NCI-H146 (cell line): ENCODE measurements at places on chromosomes 16 and 17.

DNA sequence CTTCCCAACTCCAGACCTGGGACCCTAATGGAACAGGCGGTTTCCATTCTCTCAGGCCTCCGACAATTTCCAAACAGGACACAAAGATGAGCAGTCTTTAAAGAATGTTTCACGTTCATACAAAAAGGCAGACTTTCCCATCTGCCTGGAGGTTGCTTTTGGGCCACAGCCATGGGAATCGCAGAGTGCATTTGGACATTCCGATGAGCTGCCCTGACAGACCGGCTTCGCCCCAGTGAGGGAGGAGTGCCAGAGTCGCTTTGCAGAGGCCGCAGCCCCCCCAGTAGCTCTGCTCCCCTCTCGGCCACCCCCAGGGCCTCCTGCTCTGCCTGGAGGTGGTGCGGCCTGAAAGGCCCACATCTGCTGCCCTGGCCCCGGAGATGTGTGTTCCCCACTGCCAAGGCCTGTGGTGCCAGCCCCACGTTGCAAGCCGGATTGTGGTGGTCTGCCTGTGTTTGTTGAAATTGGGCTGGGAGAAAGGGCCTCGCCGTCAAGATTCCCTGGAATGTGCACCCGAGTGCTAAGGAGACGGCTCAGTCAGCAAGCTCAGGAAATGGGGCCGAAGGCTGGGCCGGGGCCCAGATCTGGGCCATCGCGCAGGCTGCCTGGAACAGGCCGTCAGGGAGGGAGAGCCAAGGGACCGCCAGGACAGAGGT is 89.8 kb downstream of the C16orf95 start:
- DNase-seq: no peak

GRCh38 chr16:70723740-70724145 is 37.9 kb upstream of the MTSS2 start:
- DNase-seq: no peak

DNA sequence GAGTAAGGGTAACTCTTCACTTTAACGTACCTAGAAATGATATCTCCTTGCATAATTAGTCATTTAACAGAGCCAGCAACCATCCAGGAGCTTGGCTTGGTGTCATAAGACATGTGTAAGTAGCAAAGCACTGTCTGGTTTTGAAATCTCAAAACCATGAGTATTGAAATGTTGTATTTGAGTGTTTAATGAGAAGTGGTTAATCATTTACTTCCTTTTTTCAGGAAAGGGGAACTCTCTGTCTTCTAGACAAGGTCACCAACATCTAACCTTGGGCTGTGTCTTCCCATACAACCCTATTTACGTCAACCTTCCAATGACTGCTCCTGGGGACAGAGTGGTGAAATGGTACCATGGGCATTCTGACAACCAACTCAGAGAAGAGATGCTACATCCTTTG is 27.1 kb downstream of the PMP22 start:
- DNase-seq: no peak

DNA sequence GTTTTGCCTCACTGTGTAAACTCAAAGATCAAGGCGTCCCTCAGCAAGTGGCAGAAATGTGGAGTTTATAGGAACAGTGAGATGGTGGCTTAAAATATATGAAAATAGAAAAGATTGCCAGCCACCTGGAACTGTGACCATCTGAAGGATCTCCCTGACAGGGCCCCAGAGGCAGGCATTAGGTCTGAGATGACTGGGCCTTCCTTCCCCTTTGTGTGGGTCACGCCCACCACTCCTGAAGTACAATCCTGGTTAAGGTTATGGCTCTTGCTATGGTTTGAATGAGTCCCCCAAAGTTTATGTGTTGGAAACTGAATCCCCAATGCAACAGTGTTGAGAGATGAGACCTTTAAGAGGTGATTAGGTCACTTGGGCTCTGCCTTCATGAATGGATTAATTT is 6.4 kb downstream of the ST6GALNAC2 start:
- DNase-seq: no peak

GRCh38 chr17:50634224-50634914 is at the start of gene ABCC3:
TSS of gene ABCC3 (plus strand) at chr17:50634881. CDS start at chr17:50634937, 56 bp downstream.
- DNase-seq: peak; percentile 21

DNA sequence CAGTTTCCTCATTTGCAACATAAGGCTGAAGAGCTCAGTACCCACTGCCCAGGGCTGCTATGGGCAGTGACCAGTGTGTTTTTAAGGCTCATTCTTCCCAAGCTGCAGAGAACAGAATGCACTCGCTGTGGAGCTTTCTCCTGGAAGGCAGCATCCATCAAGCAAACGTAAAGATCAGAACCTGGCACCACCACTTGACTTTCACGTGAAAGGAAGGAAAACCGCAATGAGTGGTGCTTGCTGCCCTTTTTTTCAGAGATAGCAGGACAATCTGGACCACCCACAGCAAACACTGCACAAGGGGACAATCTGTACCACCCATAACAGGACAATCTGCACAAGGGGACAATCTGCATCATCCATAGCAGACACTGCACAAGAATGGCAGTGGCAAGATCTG is 11.2 kb downstream of the CSNK1D start:
- no peak for DNase-seq

DNA sequence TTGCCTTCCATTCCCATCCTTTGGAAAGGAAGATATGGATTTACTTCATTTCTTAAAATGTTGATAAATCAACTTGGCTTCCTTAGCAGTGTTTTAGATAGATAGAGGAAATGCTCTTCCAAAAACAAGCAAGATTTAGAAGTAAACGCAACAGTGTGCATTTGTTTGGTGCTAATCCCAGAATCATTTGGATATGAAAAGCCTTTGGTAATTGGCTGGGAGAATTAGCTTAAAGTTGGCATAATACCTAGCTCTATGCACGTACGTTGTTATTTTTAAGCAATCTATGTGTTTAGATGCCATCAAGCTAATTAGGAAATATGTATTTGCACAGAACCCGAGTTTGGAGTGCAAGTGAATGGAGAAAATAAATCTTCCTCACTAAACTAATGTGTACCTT is 415.3 kb downstream of the GRIN2A start:
- DNase-seq: no peak

DNA sequence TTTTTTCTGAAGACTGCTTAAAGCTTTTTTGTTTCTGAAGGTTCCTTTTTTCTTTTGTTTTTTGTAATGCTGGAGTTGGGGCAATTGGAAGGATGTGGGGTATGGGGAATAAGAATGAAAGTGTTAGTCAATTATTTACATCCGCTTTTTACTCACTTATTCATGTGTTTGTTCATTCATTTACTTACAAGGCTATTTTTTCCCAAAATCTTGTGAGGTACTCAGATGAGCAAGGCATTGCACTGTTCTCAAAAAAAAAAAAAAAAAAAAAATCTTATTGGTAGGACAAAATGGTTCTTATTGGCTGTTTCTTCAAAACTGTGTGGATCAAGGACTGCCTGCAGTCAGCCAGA is 55.7 kb downstream of the PLD6 start:
- DNase-seq: no peak

GRCh38 chr16:67378642-67379041 is 14.7 kb downstream of the TPPP3 start:
- DNase-seq: no peak

DNA sequence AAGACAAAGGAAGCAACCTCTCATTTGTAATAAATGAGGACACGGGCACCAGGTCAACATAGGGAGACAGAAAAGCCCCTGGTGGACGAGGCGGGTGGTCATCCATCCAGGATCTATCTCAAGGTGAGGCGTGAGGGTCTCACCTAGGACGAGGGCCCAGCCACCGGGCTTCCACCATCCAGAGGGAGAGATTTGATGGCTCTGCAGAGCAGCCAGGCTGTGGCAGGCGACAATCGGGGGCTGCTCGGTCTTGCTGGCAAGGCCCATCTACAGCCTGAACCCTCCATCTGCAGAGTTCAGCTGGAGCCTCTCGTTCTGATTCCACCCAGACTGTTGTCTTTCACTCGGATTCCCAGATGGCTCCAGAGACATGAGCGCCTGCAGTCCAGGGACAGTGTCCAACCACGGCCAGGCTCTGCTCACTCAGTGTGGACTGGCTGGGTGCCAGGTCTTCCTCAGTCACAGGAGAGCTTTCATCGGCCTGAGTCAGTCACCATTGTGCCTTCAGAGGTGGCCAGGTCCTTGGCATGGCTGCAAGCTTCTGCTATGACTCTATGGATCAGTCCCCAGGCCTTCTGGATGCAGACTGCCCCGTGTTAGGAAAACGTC is 5.9 kb downstream of the LITAFD start:
- no peak for DNase-seq
